Activated CD4-positive, CD25-positive, alpha-beta regulatory T cell (primary cell): ENCODE measurements at places on chromosomes 12 and 14.

DNA sequence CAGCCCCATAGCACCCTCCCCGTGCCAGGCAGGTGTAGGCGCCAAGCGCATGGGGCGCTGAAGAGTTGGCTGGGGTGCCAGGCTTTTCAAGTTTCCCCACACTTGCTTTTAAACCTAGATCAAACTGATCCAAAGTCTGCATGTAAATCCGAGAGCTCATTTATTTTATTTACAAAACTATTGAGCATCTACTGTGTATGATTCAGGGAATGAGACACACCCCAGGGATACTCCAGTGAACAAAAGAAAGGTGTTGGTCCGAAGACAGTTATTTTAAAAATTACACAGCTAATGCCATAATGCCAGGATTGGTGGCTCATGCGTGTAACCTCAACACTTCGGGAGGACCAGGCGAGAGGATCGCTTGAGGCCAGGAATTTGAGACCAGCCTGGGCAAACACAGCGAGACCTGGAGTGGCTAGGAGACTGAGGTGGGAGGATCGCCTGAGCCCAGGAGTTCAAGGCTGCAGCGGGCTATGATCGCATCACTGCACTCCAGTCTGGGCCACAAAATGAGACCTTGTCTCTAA, 780 bp upstream of the SLC41A2 start:
- DNase-seq: no peak

- no peak for DNase-seq
Measured at GRCh38 chr12:38389614-38390013, 73.0 kb downstream of the ALG10B start.

DNA sequence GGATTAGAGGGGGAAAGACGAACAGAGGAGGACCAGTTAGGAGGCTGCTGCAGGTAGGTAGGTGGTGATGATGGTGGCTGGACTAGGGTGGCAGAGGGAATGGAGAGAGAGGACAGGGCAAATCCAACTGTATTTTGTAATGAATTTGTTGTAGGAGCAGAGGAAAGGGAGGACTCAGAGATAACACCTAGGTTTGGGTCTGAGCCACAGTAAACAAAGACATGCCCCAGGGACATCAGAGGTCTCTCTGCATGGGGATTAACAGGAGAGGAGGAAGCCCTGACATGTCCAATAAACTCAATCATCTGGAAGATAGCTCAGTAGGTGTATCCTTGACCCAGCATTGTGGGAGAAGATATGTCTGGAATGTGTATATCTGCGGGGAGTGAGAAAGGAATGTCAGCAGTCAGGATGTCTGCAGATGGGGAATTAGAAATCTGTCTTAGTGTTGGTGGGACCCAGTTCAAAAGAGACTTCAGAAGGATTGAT, 4.7 kb upstream of the SLC48A1 start:
- DNase-seq: no peak

DNA sequence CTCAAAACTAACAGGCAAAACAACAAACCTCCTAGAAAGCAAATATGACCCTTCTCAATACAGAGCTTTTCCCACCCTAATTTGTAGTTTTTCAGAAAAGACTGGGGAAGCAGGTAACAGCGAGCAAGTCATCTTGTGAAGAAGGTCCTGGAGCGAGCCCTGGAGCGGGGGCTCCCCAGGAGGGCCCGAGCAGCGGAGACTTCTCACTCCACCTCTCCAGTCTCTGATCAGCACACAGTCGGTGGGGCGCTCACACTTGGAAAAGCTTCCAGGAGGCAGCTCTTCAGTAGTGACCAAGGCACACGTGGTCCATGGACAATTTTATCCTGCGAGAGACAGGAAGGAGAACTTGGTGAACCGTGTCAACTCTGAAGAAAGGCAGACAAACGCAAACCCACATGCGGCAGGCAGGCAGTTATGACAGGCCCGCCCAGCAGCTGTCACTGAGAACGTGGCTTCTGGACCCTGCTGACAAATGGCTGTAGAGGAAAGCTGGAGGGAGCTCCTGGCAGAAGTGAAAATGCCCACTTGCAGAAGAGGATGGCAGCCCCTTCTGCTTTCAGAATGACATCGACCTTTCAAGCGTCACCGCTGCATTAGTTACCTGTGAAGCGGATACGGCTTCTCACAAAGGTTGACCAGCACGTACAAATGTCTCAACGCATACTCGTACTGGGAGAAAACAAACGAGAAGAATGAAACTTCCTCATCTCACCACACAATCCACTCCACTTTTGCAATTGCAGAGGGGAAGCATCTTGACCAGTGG, 44.2 kb downstream of the LGMN start:
- DNase-seq: no peak

- no peak for DNase-seq
Measured at GRCh38 chr14:21987937-21988336, 314.3 kb upstream of the OR4E1 start.

DNA sequence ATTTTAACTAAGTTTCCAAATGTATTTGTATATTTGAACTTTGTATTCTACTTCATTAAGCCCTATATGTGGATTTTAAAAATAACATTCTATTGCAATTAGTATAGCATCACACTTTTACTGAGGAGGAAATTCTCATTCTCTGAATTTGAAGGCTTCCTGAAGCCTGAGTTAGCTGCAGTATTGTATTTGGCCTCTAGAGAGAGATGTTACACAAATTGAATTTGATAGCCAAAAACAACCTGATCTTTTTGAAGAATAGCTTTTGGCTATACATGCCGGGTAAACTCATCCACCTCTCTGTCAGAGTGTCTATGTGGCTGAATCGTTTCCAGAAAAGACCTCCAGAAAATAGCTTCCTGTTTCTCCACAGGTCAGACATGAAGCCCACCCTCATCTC, 316.5 kb upstream of the OR4E1 start:
- DNase-seq: no peak

DNA sequence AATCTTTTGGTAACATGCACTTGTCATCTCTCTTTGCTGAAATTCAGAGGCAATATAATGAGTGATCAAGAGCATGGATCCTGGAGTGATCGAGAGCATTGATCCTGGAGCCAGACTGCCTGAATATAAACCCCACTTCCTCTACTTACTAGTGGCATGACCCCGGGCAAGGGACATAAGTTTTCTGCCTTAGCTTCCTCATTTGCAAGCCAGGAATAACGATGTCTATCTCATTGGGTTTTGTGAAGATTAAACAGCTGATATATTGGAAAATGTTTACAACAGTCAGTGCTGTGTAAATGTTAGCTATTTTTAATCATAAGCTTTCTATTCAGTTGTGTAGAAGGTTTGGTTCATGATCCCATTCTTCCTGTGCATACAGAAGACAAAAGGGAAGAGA, 2.4 kb upstream of the CSRNP2 start:
- no peak for DNase-seq

- DNase-seq: no peak
Measured at GRCh38 chr12:6696690-6697583, 3.7 kb downstream of the PIANP start.

DNA sequence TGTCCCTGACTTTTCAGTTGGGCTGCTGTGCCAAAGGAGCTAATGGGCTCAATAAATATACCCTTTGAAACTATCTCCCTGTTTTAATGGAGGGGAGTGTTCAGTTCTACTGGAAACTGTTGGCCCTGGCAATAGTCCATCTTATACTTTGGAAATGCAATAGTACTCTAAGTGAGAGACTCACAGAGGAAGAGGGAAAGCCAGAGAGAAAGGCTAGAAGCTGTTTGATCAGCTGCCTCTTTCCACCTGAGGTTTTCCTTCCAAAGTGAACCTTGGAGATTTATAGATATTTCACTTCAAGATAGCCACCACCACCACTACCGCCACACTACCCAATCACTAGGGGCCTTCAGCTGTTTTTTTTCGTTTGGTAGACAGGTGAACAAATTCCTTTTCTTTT, 93.6 kb upstream of the CCDC91 start:
- no peak for DNase-seq

DNA sequence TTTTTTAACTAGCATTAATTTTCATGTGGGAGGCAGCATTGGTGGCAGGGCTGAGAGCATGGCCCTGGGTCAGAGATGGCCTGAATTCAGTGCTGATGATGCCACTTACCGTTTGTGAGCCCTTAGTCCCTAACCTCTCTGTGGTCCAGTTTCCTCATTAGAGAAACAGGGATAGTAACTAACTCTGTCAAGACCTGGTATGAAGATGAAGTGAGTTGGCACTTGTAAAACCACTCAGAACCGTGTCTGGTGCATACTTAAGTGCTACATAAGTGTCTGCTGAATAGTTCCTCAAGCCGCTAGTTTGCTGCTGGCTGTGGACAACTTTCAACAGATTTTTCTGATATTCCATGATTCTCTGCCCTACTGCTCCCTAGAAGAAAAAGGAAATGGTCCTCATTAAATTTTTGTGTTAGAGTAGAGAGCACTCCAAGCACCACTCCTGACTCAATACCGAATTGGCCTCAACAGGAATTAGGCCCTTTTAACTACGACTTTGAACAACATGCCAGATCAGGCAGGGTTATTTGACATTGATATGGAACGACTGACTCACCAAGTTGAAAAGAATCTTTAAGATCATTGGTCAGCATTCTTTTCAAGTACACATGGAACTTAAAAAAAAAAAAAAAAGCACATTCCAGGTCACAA, 250.2 kb downstream of the ANO2 start:
- no peak for DNase-seq

DNA sequence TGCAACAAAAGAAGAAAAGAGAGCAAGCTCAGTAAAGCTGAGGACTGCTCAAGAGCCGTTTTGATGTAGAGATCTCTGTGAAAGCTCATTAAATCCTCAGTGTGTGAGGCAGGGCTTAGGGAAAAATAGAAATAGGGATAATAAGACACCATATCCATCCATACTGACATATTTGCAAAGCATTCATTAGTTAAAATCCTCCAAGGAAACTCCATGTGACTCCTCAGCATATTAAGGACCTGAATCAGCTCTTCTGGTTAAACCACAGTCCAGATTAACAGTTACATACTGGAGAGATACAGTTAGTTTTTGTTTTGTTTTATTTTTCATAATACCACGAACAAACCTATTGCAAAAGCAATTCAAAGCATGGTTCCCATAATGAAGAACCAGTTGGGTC, 288.2 kb downstream of the PAWR start:
- DNase-seq: no peak

DNA sequence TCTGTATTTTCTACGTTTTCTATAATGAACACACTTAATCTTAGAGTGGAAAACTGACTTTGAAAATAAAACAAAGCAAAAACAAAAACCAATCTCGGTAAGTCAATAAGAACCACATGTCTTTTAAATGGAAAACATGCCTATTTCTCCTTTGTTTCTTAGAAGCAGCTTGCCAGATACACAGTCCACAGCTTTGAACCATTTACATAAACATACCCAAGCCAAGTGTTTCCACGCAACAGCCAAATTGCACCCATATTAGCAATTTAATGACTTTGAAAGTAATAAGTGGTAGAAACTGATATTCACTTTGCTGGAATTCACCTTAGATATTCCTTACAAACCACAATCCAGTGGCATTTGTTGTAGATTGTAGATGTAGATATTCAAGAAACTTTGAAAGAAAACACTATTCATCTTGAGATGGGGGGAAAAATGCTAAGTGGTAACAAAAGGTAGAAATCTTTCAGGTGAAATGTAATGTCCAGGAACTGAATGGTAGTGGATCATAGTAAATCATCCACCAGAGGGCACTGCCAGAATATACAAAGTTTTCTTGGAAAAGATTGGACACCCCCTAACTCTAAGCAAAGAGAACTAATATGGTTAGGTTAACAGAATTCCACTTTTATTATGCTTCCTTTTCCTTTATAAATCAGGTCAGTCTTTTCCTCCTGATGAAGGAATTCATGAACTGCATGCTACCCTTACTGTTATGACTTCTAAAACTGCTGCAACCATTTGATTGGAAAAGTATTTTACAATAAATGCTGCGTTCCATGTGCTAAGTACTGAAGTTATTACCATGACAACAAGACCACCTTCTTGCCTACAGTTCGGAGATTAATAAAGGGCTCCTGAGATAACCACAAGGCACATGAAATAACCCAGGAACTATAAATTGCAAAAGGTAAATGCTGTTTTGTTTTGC, 69.8 kb downstream of the RERG start:
- DNase-seq: no peak

- peak; percentile 30 for DNase-seq
Measured at GRCh38 chr12:12032851-12033797, 37.6 kb upstream of the BCL2L14 start.

GRCh38 chr14:52741865-52742264, 11.9 kb downstream of the STYX start:
- no peak for DNase-seq

GRCh38 chr12:9741726-9742125, 8.8 kb upstream of the CLECL1 start:
- DNase-seq: peak; percentile 12
